Esophagus muscularis mucosa (tissue), 4 donors: ENCODE measurements at places on chromosomes 2 and 18. TPM values are rescaled to one million over a fixed set of nuclear protein-coding genes. Genes with fewer than 3 reads are reported as not detected.

Gene SIX3
- 0.19 TPM for total RNA-seq

- DNase-seq, result no peak
These were observed 54.8 kb upstream of the CCDC178 start for GRCh38 chr18:33495278-33495677.

DNA sequence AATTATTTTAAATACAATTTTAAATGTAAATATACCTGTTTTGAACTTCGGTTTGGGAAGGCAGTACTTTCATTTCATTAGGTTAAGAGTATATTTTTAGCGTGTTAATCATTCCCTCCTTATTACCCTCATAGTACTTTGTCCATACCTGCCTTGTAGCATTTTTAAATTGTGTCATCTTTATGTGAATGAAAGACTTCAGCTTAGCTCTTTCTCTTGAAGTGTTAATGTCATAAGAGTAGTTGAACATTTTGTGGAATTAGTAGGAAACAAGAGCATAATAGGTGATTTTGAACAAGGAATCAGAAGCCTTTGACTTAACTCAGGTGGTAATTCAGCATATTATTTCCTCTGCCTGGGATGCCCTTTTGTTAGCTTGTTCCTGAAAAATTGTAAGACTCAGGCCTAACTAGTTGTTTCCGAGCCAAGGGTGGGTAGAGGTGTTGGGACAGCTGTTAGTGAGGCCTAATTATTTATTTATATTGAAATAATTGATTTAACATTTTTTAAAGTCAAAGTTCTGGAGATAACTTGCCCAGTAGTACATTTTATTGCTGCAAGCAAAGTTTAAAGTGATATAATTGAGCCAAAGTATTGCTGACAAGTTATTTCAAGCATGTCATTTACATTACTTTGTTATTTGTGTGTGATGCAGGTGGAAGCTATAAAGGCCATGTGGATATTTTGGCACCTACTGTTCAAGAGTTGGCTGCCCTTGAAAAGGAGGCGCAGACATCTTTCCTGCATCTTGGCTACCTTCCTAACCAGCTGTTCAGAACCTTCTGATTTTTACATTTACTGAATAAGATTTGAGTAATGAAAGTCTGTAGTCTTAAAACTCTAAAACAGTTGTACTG is 38.7 kb downstream of the DDX1 start:
- DNase-seq, result no peak

GRCh38 chr2:241011751-241012510 is 13.5 kb downstream of the SNED1 start:
- peak; percentile 70 for DNase-seq

- DNase-seq, result no peak
These were observed 3.7 kb downstream of the MYO3B start for GRCh38 chr2:170181602-170182001.

GRCh38 chr2:157413326-157414035 is 30.4 kb downstream of the CYTIP start:
- DNase-seq, result no peak
